ENCODE measurements at places on chromosomes 11 and 22.

DNA sequence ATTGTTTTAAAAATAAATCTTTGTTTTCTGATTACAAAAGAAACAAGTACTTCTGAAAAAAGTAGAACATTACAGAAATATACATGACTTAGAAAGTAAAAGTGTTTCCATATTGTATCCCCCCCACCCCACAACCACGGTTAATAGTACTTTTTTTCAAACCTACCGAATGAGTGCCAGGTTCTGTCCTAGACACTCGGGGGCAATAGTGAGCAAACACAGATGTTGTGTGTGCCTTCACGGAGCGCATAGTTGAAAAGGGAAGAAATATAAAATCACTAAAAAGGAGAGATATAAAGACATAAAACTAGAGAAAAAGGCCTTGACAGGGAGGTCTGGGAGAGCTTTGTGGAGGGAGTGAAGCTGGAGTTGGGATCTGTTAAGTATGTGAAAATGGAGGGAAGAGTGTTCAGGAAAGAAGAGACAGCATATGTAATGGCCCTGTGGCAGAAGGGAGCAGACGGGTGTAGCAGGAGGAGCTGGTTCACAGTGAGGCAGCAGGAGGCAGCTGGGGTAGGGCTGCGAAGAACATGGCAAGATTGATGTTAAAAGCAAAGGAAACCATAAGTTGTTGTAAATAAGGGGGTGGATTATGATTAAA is 42.1 kb upstream of the ALX4 start:
- DNase-seq = no peak

DNA sequence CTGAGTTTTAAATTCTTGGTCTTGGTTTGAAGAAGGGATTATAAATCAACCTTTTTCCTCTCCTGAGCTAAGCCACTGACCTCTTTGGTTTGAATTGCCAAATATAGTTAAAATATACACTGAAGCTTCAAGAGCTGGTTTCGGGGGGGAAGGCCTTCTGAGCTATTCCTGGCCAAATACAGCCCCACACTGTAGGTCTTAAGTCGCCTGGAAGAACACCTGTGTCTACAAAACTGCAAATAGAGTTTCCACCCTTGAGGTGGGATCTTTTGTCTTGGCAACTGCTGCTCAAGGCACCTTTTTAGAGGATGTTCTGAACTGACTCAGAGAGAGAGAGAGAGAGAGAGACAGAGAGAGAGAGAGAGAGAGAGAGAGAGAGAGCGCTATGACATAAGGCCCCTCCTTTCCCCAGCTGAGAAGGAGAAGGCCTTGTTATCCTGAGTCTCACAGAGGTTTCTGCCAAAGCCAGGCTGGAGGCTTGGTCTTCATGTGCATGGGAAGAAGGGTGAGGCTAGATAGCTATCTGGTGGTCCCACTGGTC is 5.5 kb downstream of the ADM start:
- no peak for DNase-seq

- DNase-seq = no peak
These were observed 48.8 kb downstream of the MCHR1 start for GRCh38 chr22:40727964-40728615.

DNA sequence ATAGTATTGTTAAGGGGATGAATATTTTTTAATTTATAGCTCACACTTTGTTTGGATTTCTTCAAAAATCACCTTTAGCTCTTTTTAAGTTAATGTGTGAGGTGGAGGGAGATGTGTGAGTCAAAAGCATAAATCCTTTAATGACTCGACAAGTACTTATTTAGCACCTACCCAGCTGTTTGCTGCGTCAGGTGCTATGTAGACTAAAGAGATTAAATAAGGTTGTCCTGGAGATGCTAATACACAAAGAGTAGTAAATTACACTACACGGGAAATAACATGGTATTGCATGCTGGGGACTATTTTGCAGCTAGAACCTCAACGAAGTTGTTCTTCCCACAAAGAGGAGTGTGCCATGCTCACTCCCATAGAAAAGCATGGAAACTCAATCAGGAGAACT is 583.3 kb upstream of the TENM4 start:
- DNase-seq = no peak

DNA sequence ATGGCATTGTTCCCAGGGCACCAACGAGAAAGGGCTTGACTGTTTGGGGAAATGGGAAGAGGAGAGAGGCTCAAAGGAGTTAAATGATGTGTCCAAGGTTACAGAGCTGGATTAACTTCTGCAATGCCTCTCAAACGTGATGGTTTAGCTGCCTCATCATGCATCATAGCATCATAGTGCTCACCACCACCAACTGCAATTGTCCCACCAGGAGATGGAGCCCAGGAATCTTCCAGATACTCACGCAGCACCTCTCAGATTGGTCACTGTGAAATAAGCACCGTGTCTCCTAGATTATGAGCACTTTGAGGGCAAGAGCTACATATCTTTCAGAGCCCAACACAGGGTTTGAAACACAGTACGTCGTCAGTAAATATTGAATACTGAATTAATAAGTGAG is 69.2 kb downstream of the PRSS23 start:
- DNase-seq = no peak

- no peak for DNase-seq
These were observed 48.3 kb downstream of the FAM83F start for GRCh38 chr22:40043081-40043480.

All from cerebellum (tissue), 4 donors.